Activated gamma-delta T cell treated with anti-CD3 and anti-CD28 coated beads, Interleukin-2, amount 50 U/mL, for 16 hours (primary cell): ENCODE measurements at places on chromosomes 6 and 20.

DNA sequence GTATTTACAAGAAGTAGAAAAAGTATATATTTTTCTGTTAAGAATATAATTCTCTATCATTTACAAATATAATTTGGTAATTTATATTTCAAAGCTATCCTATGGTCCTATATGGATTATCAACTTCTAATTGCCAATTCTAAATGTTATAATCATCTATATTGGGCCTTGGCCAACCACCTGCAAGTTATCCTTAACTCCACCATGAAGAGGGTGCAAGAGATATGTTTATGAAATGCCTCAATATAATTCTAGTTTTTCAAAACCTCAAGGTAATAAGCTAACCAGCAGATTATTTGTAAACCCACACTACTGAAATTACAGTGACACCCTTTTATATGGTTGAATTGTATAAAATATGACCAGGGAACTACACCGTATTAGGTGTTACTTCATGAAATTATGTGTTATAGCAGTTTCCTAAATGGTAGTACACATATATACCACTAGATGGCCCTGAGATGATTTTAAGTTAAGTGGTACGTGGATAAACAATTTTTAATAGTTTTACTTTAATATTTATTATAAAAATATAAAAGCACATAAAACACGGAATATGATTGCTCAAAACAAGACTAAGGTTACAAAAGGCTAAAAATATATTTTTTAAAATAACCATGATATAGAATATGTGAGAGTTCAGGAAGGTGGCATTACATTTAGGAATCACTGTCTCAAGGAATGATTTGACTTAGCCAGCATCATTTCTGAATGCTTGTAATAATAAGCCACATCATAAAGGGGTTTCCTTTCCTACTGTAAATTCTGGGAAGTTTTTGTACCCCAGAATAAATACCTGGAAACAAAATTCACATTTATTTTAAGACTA is 9.8 kb upstream of the PNISR start:
- no peak for DNase-seq

- no peak for DNase-seq
Measured at GRCh38 chr6:108714766-108715414, 133.3 kb upstream of the ARMC2 start.

DNA sequence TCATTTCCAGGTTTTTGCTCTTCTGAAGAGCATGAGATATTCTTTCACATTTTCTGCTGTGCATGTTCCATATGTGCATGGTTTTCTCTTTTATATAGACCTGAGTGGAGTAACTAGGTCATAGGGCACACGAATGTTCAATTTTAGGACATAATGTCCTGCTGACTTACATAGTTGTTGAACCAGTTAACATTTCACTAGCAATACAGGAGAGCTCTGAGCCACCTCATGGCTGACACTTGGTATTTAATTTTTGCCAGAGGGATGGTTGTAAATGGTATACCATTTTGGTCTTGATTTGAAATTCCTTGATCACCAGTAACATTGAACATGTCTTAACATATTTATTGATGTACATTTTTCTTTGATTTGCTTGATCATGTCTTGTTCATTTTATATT is 38.3 kb downstream of the IGF2R start:
- no peak for DNase-seq

DNA sequence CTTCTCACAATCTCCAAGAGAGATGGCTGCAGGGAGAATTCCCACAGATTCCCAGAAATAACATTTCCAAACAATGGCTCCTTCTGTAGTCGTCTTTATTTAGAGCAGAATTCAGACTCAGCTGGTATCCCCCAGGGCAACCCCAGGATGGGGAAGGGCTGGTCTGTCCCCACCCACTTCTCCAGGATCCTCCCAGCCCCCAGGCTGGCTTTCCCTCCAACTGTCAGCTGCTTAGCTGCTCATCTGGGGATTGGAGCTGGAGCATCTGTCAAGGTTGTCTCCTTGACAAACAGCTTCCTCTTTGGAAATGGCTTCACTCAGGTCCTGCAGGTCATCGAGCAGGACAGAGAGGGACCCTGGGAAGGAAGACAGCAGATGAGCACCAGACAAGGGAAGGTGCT is 3.5 kb upstream of the PSORS1C2 start:
- DNase-seq = no peak

GRCh38 chr20:36519944-36520343 is 21.4 kb upstream of the MYL9 start:
- no peak for DNase-seq

GRCh38 chr20:63118303-63119120 is 97.4 kb downstream of the YTHDF1 start:
- no peak for DNase-seq

DNA sequence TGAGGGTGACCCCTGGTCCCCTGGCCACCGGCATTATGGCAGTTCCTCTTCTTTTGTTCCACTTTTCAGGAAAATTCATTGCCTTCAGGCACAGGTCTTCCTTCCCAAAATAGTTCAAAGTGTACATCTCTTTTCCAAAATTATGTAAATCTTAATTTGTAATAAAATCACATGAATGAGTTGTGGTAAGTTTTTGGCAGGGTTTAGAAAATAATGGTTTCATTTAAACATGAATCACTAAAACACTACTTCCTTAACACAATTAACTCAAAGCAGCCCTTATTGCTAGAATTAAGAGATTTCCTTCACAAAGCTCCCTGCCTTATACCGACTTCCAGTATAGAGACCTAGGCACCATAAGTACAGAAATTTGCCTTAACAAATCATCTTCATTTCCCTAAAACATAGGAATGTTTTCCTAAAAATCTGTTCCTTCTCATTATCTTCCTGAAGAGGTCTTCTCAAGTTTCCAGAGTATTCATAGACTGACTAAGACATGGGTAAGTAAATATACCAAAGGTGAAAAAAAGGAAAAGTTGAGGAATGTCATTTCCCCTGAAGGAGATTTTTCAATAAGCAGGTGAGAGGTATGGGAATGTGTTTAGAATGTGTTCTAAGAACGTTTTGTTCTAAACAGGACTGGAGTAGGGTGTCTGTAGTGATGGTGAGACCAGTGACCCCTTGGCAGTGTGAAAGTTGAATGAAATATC is 148.2 kb upstream of the CITED2 start:
- no peak for DNase-seq
